RPMI8226 (cell line): ENCODE measurements at places on chromosomes 3 and 15.

GRCh38 chr15:98856532-98856907 lies 151.1 kb downstream of the PGPEP1L start:
- DNase-seq = no peak

DNA sequence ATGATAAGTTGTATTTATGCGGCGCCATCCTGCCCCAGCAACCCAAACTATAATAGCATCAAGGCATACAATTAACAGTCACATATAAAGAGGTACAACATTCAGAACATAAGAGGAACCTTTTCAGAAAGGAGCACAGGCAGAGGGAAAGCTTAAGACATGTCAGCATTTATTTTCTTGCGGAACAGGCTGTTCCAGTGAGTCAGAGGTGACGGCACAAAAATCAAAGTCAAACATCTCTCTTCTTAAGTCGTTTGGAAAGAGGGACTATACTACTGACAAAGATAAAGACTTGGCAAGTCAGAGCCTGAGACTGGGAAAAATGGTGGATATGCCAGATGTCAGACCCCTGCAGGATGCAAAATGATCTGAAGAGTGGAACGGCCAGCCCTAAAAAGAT lies 128.4 kb downstream of the CTNNB1 start:
- no peak for DNase-seq

DNA sequence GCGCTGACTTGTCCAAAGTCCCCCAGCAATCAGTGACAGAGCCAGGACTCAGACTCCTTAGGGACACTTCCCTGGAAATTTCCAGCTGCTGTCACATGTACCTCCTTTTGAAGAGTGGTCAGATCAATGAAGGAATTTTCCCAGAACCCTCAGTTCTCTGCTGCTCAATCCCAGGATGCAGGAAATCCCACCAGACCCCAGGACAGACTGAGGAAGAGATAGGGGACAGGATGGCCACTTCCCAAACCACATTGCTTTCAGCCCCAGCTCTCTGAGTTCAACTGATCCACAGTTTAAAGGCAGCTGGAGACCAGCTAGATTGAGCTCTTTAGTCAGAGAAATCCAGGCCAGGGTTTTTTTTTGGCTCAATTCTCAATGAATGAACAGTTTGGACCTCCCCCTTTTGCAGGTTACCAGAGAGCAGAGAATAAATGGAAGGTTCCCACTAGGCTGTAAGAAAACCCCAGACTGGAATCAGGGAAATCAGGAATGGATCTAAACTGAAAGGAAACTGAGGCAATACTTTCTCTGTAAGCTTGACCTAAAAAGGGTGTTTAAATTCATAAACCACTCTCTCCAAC lies 1.5 kb downstream of the CYP1A1 start:
- peak; percentile 79 for DNase-seq

GRCh38 chr3:184542577-184542976 lies 19.0 kb upstream of the EPHB3 start:
- DNase-seq = no peak

GRCh38 chr3:10149226-10149625 lies 7.6 kb downstream of the VHL start:
- no peak for DNase-seq

- no peak for DNase-seq
Observed at GRCh38 chr15:65329288-65329983, 25.0 kb downstream of the RNU5B-1 start.

GRCh38 chr3:94525043-94525442 lies 462.2 kb downstream of the NSUN3 start:
- DNase-seq = peak; percentile 6

DNA sequence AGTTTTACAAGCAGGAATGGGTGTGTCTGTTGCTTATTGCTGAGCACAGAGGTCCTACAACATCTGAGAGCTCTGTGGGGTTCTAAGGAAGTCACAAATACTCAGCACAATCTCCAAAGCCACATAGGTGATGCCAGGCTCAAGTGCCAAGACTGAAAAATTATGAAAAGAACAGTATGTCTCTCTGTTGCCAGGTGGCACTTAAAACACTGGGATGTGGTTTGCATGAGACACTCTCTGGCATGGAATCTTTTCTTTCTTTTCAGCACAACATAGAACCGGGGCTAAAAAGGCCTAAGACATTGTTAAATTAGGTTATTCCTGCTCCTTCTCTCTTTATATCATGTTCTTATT lies 127.3 kb upstream of the PRICKLE2 start:
- peak; percentile 71 for DNase-seq

DNA sequence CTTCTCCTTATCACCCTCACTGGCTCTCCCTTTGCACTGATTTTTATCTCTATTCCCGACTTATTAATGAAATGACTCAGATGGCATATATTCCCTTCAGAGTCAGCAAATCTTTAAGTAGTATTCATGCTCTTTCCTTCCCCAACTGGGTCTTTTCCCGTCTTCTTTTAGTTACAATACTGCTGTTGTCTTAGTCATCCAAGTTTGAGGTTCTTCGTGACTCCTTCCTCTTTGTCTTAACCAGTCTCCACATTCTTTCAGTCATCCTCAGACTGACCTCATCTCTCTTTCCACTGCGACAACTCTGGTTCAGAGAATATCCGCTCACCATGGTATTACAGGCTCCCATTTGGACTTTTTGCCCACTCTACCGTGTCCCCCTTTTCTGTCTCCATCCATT lies 12.4 kb downstream of the WDR5B start:
- DNase-seq = no peak

DNA sequence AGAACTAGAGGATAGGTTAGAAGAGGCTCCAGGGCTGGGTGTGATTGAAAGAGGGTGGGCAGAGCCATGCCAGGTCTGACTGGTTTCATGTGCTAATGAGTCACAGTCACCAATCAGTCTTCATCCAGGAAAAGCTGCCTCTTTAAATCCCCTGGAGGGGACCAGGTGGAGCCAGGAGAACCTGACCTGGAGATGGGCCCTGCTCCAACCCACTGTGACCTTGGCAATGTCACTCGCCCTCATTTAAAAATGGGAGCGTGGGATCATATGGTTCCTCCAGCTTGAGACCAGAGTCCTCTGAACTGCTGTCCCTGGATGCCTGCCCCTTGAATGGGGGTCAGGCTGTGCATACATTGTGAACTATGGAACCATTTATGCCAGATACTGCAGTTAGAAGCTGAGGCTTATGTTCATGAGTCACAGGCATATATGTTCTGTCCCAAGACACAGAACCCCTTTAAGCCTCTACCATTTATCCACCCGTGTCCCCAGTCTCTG lies 23.0 kb downstream of the HES1 start:
- no peak for DNase-seq

DNA sequence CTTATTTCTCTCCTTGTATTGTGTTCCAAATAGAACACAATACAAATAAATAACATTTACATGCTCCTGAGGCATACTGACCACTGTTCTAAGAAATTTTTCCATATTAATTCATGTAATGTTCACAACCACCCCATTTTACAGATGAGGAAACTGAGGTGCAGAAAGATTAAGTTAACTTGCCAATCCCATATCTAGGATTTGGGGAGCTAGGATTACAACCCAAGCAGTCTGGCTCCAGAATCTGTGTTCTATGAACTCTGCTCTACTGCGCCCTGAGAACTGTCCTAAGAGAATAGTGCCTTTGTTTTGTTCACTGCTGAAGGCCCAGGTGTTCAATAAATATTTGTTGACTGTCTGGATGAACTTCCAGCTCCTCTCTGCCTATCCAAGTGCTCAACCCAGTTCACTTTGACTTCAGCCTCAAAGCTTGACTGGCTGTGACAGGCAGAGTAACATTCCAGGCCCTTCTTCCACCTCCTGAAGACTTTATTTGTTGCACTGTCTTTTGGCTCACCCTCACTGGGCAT lies 3.1 kb downstream of the NEK10 start:
- no peak for DNase-seq

GRCh38 chr3:147407114-147407497 lies 763 bp upstream of the ZIC4 start:
- no peak for DNase-seq

DNA sequence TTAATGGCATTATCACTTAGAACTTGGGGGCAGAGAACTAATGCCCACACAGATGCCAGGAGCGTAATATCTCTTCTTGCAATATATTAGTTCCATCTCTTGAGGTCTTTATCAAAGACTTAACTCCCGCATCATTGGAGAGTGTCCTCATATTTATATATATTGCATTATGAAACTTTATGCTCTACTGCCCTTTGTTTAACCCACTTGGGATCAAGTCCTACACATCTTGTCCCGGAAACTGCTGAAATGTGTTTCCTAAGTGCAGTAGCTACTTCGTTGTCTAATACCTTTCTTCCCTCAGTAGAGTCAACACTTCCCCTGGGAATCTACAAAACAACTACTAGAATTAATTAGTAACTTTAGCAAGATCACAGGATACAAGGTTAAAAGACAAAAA lies 1029.2 kb downstream of the OTOL1 start:
- no peak for DNase-seq

- DNase-seq = peak; percentile 81
Observed at GRCh38 chr15:48285329-48286214, 45.7 kb upstream of the DUT start.

GRCh38 chr3:7203969-7204847 lies 343.3 kb downstream of the GRM7 start:
- DNase-seq = no peak

DNA sequence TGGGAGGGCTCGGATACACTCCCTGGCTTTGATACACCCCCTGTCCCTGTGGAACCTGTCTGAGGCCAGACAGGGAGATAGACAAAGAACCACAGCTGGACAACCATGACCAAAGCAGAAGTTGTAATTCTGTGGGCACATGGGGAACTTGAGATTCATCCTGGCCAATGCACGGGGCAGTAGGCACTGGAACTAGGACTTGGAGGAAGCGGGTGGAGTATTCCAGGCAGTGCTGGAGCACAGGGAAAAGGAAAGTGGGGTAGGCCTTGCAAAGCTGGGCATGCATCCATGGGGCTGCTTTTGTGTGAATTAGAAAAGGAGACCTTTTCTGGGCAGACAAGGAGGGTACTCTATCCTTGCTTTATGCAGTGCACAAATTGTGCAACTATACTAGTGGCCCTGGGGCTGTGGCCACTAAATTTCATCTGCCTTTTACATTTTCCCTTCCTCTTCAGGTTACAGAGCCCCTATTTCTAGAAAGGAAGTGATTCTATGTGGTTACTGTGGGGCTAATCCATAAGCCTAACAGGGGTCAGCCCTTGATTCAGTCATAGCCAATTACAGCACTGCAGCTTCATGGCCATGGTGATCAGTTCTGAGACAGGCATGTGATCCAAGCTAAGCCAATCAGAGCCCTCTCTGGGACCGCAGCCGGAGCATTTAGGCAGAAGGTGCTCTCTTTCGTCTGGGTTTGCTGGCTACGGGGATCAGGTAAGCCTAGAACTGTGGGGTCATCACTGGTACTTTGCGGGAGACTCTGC lies 21.0 kb downstream of the CRABP1 start:
- no peak for DNase-seq

GRCh38 chr3:194661374-194661773 lies 10.6 kb downstream of the LSG1 start:
- DNase-seq = no peak

GRCh38 chr3:114363554-114364202 lies 69.8 kb downstream of the TIGIT start:
- DNase-seq = no peak

- DNase-seq = no peak
Observed at GRCh38 chr3:118435851-118436350, 598.7 kb downstream of the IGSF11 start.

DNA sequence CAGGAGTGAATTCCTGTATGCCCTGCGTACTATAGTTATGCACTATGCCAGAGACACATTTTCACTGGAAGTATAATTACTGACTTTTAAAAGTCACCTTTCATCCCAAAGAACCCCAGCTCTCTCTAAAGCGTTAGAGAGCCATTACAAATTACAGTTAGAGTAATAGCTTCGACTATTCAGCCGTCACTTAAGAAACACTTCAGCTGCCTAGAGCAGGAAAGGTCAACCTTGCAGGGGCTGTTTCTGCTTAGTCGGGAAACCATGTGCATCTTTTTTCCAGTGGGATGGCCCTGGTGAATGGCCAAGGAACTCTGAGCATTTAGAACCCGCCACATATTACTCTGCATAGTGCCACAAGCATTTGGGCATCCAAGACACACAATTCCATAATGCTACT lies 235.9 kb downstream of the ARRDC4 start:
- no peak for DNase-seq
